ENCODE measurements at places on chromosomes 3 and 15.

DNA sequence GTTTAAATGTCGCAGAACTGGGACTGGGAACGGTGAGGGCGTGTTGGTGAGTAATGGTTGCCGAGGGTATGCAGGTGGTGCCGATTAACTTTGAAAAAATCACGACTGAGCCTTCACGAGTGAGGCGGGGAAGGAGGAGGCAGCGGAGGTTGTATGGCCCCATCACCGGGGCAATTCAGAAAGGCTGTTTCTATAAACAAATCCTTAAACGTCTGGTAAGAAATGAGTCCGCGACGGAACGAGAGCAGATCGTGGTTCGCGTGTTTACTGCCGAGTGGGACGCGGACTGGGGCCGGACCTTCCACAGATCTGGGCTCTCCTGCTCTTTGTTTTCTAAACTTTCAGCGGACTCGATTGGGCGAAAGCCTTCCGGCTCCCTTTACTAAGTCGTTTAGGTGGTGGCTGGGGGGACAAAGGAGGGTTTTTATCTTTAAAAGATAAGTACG is 2.7 kb downstream of the IGF1R start:
- DNase-seq, result no peak

- DNase-seq, result no peak
Observed at GRCh38 chr3:30282154-30282696, 324.2 kb upstream of the TGFBR2 start.

DNA sequence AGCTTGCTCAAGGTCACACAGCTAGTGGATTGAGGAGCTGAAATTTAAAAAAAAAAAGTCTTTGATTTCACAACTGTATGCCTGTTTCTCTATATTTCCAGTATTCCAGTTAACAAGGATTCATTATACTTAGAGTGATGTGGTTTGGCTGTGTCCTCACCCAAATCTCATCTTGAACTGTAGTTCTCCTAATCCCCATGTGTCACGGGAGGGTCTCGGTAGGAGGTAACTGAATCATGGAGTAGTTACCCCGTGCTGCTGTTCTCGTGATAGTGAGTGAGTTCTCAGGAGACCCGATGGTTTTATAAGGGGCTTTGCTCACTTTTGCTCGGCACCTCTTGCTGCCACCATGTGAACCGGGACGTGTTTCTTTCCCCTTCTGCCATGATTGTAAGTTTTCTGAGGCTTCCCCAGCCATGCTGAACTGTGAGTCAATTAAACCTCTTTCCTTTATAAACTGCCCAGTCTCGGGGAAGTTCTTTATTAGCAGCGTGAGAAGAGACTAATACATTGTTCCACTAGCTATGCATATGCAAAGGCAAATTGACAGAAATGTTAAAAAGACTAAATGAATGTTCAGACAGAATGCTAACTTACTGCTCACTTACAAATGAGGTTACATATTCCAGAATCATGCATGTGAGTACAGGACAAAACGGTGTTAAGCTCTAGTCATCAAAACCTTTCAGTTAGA is 1101.9 kb downstream of the ROBO1 start:
- no peak for DNase-seq

- DNase-seq, result no peak
Observed at GRCh38 chr15:101149864-101150722, 101.8 kb downstream of the CHSY1 start.

- no peak for DNase-seq
Observed at GRCh38 chr3:150098621-150099020, 127.9 kb upstream of the PFN2 start.

All from activated CD8-positive, alpha-beta memory T cell treated with anti-CD3 and anti-CD28 coated beads for 1 hour (primary cell).